ENCODE measurements at places on chromosomes 1 and 21. TPM values are rescaled to one million over a fixed set of nuclear protein-coding genes. Genes with fewer than 3 reads are reported as not detected.
A peak's percentile ranks its signal among the peaks of the same experiment; 100 is the strongest.

Gene KCNJ6
- 0.06 TPM for total RNA-seq

Gene FCRL2
- 2.5 TPM for total RNA-seq

Gene ERG
- 29.6 TPM for total RNA-seq

GRCh38 chr21:42568866-42569731, 55.4 kb downstream of the SLC37A1 start:
- no peaks in the 10 kb centered on the region for H3K36me3 ChIP-seq
- H3K27me3 ChIP-seq, result no peaks in the 10 kb centered on the region
- H3K4me1 ChIP-seq, result peaks cover 3% of the 10 kb centered on the region
- peak; percentile 84 for DNase-seq
- H3K27ac ChIP-seq, result no peak overlapping the region

DNA sequence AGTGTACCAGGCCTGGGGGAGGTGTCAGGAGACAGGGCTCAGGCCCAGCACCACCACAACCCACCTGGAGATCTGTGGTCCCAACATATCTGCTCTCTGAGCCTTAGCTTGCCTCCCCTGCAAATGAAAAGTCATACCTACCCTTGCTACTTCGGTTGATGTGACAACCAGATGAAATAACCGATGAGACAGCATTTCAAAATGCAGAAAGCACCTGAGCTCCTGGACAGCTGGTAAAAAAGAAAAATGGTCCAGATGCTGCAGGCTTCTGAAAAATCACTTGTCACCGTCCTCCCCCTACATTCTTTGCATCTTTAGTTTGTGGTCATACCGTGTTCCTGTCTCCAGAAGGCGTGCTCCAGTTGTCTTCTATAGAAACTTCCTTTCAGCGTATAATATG, 52.0 kb upstream of the COA6 start:
- DNase-seq, result no peak
- no peak overlapping the region for H3K4me3 ChIP-seq
- H3K27ac ChIP-seq, result no peak overlapping the region

- H3K4me1 ChIP-seq, result no peaks in the 10 kb centered on the region
- no peaks in the 10 kb centered on the region for H3K36me3 ChIP-seq
- H3K27ac ChIP-seq, result no peak overlapping the region
- H3K4me3 ChIP-seq, result no peak overlapping the region
- DNase-seq, result no peak
- no peaks in the 10 kb centered on the region for H3K27me3 ChIP-seq
Observed at GRCh38 chr1:202596638-202597037, 113.6 kb downstream of the SYT2 start.

GRCh38 chr1:150321826-150322166, 463 bp downstream of the PRPF3 start:
- H3K27ac ChIP-seq, result no peak overlapping the region
- peaks cover 2% of the 10 kb centered on the region for H3K4me1 ChIP-seq
- no peaks in the 10 kb centered on the region for H3K27me3 ChIP-seq
- no peak for DNase-seq
- peak overlapping the region; percentile 95 for H3K4me3 ChIP-seq

DNA sequence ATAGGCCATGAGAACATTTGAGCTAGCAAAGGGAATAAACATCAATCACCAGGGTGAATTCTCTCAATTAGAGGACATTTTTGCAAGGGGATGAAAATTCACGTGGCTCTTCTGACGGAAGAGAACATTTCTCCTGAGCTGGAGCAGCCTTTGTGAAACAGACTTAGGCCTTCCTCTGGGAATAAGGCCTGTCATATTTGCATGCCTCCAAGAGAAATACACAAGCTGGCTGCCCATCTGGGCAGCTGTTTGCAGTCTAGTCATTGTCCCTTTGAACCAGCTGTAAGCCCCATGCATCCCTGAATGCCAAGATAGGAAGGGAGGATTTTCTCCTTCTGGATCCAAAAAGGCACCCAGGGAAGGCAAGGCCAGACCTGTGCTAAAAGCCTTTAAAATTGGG, 5.5 kb downstream of the LEMD1 start:
- no peaks in the 10 kb centered on the region for H3K4me1 ChIP-seq
- H3K4me3 ChIP-seq, result no peak overlapping the region
- H3K27me3 ChIP-seq, result no peaks in the 10 kb centered on the region
- no peak overlapping the region for H3K27ac ChIP-seq

DNA sequence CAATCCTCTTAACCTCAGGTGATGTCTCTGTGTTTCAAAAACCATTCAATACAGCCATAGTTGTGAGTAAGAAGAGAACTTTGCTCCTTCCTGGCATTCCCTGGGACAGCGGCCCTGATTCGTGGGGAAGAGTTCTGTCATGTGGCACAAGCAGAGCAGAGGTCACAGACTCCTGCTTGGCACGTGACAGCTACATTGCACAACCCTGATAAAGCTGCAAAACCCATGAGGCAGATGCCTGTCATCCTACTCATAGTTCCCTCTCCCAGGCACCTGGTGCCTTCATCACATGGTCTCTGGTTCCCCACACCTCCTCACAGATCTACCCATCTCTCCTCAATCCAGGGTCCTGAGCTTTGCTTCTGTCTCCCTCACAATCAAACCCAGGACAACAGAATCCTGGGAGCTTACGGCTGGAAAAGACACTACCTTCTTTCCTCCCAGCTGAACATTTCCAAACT, 70.8 kb downstream of the PLPP3 start:
- peak overlapping the region; percentile 80 for H3K27ac ChIP-seq
- peaks cover 33% of the 10 kb centered on the region for H3K36me3 ChIP-seq
- no peak overlapping the region for H3K4me3 ChIP-seq
- no peak for DNase-seq
- H3K4me1 ChIP-seq, result peaks cover 60% of the 10 kb centered on the region
- no peaks in the 10 kb centered on the region for H3K27me3 ChIP-seq

DNA sequence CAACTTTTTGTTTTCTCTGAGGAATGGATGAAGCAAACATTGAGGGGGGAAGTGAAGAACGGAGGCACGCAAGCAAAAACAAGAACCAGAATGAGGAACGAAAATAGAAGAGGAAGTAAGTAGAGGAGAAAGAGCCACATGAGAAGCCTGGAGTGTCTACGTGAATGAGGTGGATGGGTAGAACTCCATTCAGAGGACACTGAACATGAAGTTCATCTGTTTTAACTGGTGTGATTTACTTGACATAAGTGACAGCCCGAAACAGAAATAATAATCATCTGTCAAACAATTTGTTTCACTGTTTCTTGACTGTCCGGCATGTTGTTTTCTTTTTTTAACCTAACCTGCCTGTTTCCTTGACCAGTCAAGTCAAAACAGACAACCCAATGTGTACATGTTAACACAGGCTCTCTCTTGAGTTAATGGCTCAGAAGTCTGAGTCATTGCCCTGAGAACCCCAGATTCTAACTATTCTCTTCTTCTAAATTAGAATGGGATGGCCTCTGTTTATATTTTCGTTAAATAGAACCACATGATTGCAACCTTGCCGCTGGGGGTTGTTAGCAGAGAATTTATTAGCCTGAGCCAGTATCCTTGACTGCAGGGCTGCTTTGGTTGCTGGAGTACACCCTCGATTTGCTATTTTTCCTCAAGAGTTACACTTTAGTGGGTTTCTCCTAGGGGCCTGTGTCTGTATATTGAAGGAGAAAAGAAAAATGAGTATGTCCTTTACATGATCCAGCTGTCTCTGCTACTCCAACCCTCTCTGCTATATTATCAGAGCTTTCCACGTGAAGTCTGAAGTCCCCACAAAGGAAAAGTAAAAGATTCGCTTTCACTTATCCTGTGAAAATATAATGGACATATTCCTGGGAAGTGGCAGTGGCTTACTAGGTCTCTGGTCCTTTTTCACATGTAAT, 151.7 kb downstream of the ZC3H11B start:
- H3K4me1 ChIP-seq, result no peaks in the 10 kb centered on the region
- H3K4me3 ChIP-seq, result no peak overlapping the region
- no peak overlapping the region for H3K27ac ChIP-seq
- no peaks in the 10 kb centered on the region for H3K36me3 ChIP-seq

GRCh38 chr1:194056169-194056568, 869.8 kb upstream of the B3GALT2 start:
- no peak overlapping the region for H3K27ac ChIP-seq
- no peak for DNase-seq
- no peak overlapping the region for H3K4me3 ChIP-seq
- H3K4me1 ChIP-seq, result no peaks in the 10 kb centered on the region
- no peaks in the 10 kb centered on the region for H3K27me3 ChIP-seq

GRCh38 chr1:104768466-104768865, 1018.8 kb downstream of the AMY1C start:
- no peaks in the 10 kb centered on the region for H3K4me1 ChIP-seq
- no peak overlapping the region for H3K4me3 ChIP-seq
- DNase-seq, result no peak
- H3K27me3 ChIP-seq, result no peaks in the 10 kb centered on the region
- no peak overlapping the region for H3K27ac ChIP-seq

- H3K27ac ChIP-seq, result no peak overlapping the region
- no peaks in the 10 kb centered on the region for H3K36me3 ChIP-seq
- DNase-seq, result no peak
- H3K4me1 ChIP-seq, result no peaks in the 10 kb centered on the region
- no peaks in the 10 kb centered on the region for H3K27me3 ChIP-seq
Observed at GRCh38 chr1:115764541-115764940, 4.0 kb downstream of the CASQ2 start.

DNA sequence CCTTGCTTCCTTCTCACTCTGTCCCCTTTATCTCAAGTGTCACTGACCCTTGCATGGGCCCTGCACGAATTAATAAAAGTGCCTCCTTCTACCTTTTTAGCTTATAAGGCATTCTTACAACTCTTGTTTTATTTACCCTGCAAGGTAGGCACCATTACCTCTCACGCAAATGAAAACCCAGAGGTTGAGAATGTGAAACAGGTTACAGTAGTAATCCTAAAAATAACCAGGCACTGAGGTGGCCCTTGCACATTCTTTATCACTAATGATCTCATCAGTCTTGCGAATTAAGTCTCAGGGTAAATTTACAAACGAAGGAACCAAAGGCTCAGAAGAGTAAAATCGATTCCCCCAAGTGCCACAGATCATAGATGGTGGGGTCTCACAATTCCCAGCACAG, 3.7 kb downstream of the GLIS1 start:
- no peak for DNase-seq
- peaks cover 21% of the 10 kb centered on the region for H3K4me1 ChIP-seq
- no peak overlapping the region for H3K27ac ChIP-seq
- H3K4me3 ChIP-seq, result peak overlapping the region; percentile 26

GRCh38 chr1:147201276-147201675, 23.9 kb downstream of the FMO5 start:
- no peak overlapping the region for H3K27ac ChIP-seq
- H3K27me3 ChIP-seq, result no peaks in the 10 kb centered on the region
- no peak for DNase-seq
- H3K36me3 ChIP-seq, result no peaks in the 10 kb centered on the region
- no peaks in the 10 kb centered on the region for H3K4me1 ChIP-seq

- no peak overlapping the region for H3K27ac ChIP-seq
- H3K27me3 ChIP-seq, result peaks cover 14% of the 10 kb centered on the region
- no peak overlapping the region for H3K4me3 ChIP-seq
- DNase-seq, result no peak
- H3K4me1 ChIP-seq, result no peaks in the 10 kb centered on the region
Observed at GRCh38 chr21:32956061-32956656, 69.6 kb upstream of the OLIG2 start.

GRCh38 chr1:74964508-74965102, 169.6 kb upstream of the LHX8 start:
- H3K27ac ChIP-seq, result no peak overlapping the region
- peak; percentile 33 for DNase-seq
- no peaks in the 10 kb centered on the region for H3K36me3 ChIP-seq
- H3K4me3 ChIP-seq, result no peak overlapping the region

DNA sequence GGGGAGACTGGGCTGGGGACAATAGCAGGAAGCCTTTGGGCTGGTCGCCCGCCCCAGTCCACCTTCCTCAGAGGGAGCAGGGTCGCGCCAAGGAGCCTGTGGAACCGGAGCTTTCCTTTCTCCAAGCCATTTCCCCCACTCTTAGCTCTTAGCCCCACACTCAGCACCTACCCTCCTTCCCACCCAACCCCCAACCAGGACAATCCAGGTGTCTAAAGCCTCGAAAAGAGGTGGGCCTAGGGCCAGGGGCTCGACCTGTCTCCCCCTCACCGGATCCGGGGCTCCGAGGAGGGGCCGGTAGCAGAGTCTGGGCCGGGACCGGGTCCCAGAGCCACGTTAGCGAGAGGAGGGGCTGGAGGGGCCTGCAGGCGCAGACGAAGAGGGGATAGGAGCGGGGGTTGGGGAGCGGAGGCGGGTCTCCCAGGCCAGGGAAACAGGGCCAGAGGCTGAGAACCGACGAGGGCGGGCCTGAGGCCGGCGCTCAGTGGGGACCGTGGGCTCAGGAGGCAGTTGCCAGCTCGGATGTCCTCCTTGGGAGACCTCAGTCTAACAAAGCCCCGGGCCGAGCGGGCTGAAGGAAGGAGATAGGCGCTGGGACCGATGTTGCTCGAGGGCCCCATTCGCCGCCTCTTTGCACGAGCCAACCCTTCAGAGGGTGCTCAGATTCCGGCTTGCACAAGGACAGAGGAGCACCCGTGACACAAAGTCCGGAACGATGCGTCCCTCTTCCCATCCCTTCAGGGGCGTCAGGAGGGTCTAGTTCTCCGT, 943 bp downstream of the SEMA6C start:
- H3K27me3 ChIP-seq, result no peaks in the 10 kb centered on the region
- peaks cover 16% of the 10 kb centered on the region for H3K4me1 ChIP-seq
- peak; percentile 67 for DNase-seq

- no peak overlapping the region for H3K4me3 ChIP-seq
- H3K4me1 ChIP-seq, result no peaks in the 10 kb centered on the region
- no peaks in the 10 kb centered on the region for H3K27me3 ChIP-seq
- DNase-seq, result peak; percentile 15
Observed at GRCh38 chr21:30818837-30819610, 6.0 kb upstream of the KRTAP8-1 start.

- H3K4me1 ChIP-seq, result no peaks in the 10 kb centered on the region
- H3K4me3 ChIP-seq, result no peak overlapping the region
- no peaks in the 10 kb centered on the region for H3K36me3 ChIP-seq
- no peaks in the 10 kb centered on the region for H3K27me3 ChIP-seq
Observed at GRCh38 chr21:29928537-29928936, 11.3 kb downstream of the GRIK1 start.

DNA sequence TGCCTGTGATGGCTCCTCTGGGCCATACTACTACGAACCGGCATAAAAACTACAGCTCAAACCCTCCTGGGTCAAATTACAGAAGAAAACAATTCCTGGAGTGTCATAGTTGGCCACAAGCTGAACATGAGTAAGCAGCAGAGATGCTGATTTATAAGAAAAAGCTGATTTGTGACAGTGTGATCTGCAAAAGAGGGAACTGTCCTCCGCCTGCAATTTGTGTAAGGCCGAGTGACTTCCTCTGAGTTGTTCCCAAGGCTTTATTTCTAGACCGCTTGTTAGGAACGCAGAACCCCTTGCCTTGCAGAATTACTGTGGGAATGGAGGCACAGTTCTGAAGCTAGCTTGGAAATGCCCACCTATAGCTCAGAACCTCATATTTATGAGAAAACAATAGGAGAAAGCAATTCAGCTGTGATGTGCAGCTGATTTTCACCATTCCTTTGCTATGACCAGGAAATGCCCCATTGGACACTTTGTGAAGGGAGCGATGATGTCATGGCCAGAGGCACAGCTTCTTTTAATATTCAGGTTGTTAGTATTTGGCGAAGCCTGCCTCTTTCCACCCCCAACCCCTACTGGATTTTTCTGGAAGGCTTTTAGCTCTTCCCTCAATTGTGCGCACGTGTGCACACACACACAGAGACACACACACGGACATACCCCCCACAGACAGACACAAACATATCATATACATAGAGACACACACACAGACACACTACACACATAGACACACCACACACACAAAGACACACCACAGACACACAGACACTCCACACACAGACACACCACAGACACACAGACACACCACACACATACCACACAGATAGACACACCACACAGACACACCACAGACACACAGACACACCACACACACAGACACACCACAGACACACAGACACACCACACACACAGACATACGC, 47.6 kb downstream of the IER5 start:
- H3K27ac ChIP-seq, result no peak overlapping the region
- no peaks in the 10 kb centered on the region for H3K27me3 ChIP-seq
- H3K36me3 ChIP-seq, result no peaks in the 10 kb centered on the region
- H3K4me3 ChIP-seq, result no peak overlapping the region

All from kidney (tissue), 22 donors.